Activated CD8-positive, alpha-beta T cell treated with anti-CD3 and anti-CD28 coated beads, Interleukin-2, amount 10 ng/mL, durations not matched to agents 7 days and 5 days (primary cell): ENCODE measurements at places on chromosomes 2 and 18. TPM values are rescaled to one million over a fixed set of nuclear protein-coding genes. Genes with fewer than 3 reads are reported as not detected.

The SCYGR5 gene
- total RNA-seq, result not detected

The FZD7 gene
- total RNA-seq, result 0.08 TPM

The RHOB gene
- 1.2 TPM for total RNA-seq

The CAVIN2 gene
- total RNA-seq, result not detected

The C2orf72 gene
- 0.34 TPM for total RNA-seq

The TM4SF20 gene
- not detected for total RNA-seq

The SP140L gene
- 96.2 TPM for total RNA-seq

The VAMP5 gene
- 74.4 TPM for total RNA-seq

The PDE1A gene
- total RNA-seq, result not detected

The PSMA8 gene
- total RNA-seq, result 1.2 TPM

The CNGA3 gene
- not detected for total RNA-seq

The LYG1 gene
- total RNA-seq, result 1.6 TPM

The SIX3 gene
- 0.10 TPM for total RNA-seq

The GPR45 gene
- not detected for total RNA-seq

The SCN1A gene
- total RNA-seq, result not detected

The PTPRN gene
- total RNA-seq, result not detected

The PSMD1 gene
- total RNA-seq, result 94.1 TPM

The SERPINB11 gene
- total RNA-seq, result not detected
